Natural killer cell (primary cell): ENCODE measurements at places on chromosomes 7 and 10. TPM values are rescaled to one million over a fixed set of nuclear protein-coding genes. Genes with fewer than 3 reads are reported as not detected.

DNA sequence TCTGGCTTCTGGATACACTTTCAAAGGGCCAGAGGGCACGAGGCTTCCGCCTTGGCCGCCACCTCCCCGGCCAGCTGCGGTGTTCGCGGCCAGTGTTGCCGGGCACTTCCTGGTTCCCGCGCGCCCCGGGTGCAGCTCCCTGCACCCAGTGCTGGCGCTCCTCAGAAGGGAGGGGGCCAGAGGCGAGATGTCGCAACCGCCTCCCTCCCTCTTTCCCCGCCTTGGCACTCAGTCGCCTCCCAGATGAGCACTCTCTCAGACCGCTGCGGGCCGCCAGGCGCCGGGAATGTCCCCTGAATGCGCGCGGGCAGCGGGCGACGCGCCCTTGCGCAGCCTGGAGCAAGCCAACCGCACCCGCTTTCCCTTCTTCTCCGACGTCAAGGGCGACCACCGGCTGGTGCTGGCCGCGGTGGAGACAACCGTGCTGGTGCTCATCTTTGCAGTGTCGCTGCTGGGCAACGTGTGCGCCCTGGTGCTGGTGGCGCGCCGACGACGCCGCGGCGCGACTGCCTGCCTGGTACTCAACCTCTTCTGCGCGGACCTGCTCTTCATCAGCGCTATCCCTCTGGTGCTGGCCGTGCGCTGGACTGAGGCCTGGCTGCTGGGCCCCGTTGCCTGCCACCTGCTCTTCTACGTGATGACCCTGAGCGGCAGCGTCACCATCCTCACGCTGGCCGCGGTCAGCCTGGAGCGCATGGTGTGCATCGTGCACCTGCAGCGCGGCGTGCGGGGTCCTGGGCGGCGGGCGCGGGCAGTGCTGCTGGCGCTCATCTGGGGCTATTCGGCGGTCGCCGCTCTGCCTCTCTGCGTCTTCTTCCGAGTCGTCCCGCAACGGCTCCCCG lies at the start of gene FFAR4:
FFAR4 (plus strand) TSS at position 231 of the 842 bp plus-strand sequence; CDS start at position 287, 56 bp downstream.
- peaks cover 7% of the 10 kb centered on the region for H3K27me3 ChIP-seq
- H3K27ac ChIP-seq, result no peak within 1 kb of the TSS
- no peak within 1 kb of the TSS for H3K4me3 ChIP-seq
- no peak for DNase-seq
- no peaks in the 10 kb centered on the region for H3K4me1 ChIP-seq

DNA sequence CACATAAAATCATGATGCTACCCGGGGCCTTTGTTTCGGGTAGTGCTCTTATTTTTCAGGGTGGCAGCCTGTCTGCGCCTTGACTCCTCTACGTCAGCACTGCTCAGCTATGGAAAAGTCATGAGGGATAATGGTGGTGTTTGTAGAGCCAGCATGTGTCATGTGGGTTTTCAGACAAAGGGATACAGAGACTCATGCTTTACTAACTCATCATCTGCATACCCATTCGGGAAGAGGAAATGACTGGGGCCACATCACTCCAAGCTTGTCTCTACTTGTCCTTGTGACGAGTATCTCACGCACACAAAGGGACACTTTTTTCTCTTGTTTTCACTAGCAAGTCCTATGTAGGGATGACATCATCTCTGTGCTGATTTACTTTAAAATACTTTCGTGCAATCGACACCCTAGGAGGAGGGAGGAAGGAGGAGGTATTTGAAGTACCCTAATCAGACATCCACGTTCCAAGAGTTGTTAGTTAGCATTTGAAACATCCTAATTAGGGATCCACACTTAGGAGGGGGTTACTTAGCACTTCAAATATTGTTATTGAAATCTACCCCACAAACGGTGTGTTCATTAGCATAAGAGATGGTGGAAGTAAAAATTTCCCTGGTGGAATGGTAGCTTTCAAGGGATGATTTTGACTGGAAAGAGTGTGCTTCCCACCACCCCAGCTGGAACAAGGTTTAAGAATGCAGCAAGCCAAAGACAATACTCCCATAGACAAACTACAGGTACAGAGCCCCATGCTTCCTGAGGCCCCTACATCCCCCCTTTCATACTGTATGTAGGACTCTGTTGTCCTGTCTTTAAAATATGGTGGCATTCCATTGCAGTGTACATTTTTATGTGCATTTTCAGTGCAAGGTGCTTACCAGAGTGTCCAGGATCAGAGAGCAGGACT lies 52.0 kb downstream of the THNSL1 start:
- H3K4me3 ChIP-seq, result no peak overlapping the region
- no peak overlapping the region for H3K27ac ChIP-seq
- peaks cover 1% of the 10 kb centered on the region for H3K4me1 ChIP-seq
- H3K36me3 ChIP-seq, result no peaks in the 10 kb centered on the region
- H3K27me3 ChIP-seq, result no peaks in the 10 kb centered on the region

DNA sequence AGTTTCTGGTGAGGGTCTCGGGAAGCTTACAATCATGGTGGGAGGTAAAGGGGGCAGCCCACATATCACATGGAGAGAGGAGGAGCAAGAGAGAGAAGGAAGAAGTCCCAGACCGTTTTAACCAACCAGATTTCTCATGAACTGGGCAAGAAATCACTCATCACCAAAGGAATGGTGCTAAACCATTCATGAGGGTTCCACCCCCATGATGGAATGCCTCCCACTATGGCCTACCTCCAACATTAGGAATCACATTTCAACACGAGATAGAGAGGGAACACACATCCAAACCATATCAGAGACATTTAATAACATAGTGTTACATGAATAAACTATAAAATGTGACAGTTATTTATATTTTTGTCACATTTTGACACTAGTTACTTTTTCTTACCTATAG lies 214.8 kb upstream of the MAGI2 start:
- H3K36me3 ChIP-seq, result no peaks in the 10 kb centered on the region
- H3K27ac ChIP-seq, result no peak overlapping the region
- no peak for DNase-seq
- no peaks in the 10 kb centered on the region for H3K4me1 ChIP-seq
- no peak overlapping the region for H3K4me3 ChIP-seq
- H3K27me3 ChIP-seq, result no peaks in the 10 kb centered on the region

The NUTM2D gene
- total RNA-seq, result 4.6 TPM

GRCh38 chr7:25391295-25391861 lies 163.1 kb upstream of the NPVF start:
- H3K4me1 ChIP-seq, result no peaks in the 10 kb centered on the region
- no peaks in the 10 kb centered on the region for H3K36me3 ChIP-seq
- no peaks in the 10 kb centered on the region for H3K27me3 ChIP-seq
- H3K4me3 ChIP-seq, result no peak overlapping the region
- DNase-seq, result peak; percentile 33

The PDZD7 gene
- total RNA-seq, result 1.2 TPM

GRCh38 chr7:149866139-149866778 lies 7.5 kb upstream of the ATP6V0E2 start:
- H3K27me3 ChIP-seq, result no peaks in the 10 kb centered on the region
- H3K4me1 ChIP-seq, result peaks cover 80% of the 10 kb centered on the region
- H3K27ac ChIP-seq, result peak overlapping the region; percentile 31
- H3K4me3 ChIP-seq, result no peak overlapping the region
- H3K36me3 ChIP-seq, result no peaks in the 10 kb centered on the region

DNA sequence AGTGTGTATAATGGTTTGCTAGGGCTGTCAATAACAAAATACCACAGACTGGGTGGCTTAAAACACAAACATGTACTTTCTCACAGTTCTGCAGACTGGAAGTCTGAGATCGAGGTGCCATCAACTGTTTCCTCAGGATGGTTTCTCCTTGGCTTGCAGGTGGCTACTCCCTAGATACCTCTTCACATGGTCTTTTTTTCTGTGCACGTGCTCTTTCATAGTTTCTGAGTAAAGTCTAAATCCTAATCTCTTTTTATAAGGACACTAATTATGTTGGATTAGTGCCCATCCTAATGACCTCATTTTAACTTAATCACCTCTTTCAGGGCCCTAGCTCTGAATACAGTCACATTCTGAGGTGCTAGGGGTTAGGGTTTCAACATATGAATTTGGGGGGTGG lies 65.9 kb downstream of the AMPH start:
- DNase-seq, result no peak
- H3K4me3 ChIP-seq, result no peak overlapping the region
- H3K27ac ChIP-seq, result no peak overlapping the region
- H3K4me1 ChIP-seq, result no peaks in the 10 kb centered on the region

The FEZF1 gene
- not detected for total RNA-seq

DNA sequence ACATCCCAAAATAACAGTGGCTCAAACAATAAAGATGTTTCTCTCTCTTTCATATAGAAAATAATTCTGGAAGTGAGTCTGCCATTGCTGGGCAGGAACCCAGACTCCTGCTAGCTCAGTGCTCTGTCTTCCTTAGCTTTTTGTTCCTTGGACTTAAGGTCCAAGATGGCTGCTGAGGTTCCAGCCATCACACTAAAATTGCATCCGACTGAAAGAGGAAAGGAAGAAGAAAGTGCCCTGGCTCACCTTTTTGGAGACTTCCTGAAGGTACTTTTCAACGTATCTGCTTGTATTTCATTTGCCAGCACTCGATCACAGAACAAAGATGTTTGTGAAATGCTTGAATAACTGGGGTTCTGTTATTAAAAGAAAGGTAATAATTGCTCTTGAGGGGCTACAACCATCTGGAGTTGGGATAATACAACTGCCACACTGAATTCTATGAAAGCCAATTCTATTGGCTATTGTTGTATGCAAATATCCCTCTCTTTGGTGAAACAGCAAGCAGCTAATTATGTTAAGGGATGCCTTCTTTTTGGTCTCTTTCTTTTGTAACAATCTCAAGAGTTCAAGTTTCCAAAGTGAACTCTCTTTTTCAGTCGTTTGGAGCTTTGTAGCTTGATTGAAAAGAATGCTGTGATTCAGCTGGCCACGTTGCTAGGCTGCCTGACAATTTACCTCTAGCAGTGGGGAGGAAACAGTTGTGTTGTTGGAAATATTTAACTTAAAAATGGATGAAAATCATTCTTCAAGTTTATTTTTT lies 83.9 kb downstream of the BAMBI start:
- no peak overlapping the region for H3K4me3 ChIP-seq
- H3K4me1 ChIP-seq, result no peaks in the 10 kb centered on the region
- no peak for DNase-seq
- H3K27me3 ChIP-seq, result no peaks in the 10 kb centered on the region
- no peak overlapping the region for H3K27ac ChIP-seq
- no peaks in the 10 kb centered on the region for H3K36me3 ChIP-seq

DNA sequence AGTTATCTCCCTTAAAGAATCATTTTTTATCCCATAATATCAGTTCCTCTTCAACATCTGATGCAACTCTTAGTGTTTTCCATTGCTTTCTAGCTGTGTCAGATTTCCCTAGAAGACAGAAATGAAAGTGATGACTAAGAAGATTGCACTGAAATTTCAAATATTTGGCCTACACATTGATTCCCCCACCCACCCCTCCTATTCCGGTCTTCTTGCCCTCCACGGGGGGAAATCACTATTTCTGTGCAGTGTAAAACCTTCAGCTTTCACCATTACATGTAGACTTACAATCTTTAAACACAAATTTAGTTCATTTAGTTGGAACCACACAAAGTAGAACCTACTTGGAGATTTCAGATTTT lies 63.7 kb upstream of the IL6 start:
- H3K4me3 ChIP-seq, result no peak overlapping the region
- no peaks in the 10 kb centered on the region for H3K36me3 ChIP-seq
- no peaks in the 10 kb centered on the region for H3K27me3 ChIP-seq
- DNase-seq, result no peak

The HHEX gene
- 24.0 TPM for total RNA-seq

The ADARB2 gene
- total RNA-seq, result 0.27 TPM
